Activated naive CD8-positive, alpha-beta T cell treated with anti-CD3 and anti-CD28 coated beads for 36 hours (primary cell): ENCODE measurements at places on chromosomes 12 and 14. TPM values are rescaled to one million over a fixed set of nuclear protein-coding genes. Genes with fewer than 3 reads are reported as not detected.

DNA sequence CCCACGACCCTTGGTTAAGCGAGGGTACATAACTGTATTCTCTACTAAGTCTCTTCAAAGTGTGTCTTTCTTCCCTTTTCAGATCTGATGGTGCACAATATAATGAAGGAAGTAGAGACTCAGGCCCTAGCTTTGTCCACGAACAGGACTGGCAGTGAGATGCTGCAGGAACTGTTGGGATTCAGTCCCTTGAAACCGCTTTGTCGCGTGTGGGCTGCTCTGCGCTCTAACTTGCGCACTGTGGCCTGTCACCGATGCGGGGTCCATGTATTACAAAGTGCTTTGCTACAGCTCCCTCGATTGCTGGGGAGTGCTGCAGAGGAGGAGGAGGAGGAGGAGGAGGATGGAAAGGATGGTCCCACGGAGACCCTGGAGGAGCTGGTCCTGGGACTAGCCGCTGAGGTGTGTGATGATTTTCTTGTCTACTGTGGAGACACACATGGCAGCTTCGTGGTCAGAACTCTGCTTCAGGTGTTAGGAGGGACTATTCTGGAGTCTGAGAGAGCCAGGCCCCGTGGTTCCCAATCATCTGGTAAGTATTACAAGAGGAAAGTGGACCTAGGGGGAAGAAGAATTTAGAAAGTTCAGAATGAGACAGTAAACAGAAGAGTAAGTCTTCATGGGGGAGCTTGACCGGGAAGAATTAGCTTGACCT lies 803 bp downstream of the NOP9 start:
- DNase-seq: no peak

GRCh38 chr12:75937486-75937885 lies 94.1 kb downstream of the PHLDA1 start:
- DNase-seq: no peak

DNA sequence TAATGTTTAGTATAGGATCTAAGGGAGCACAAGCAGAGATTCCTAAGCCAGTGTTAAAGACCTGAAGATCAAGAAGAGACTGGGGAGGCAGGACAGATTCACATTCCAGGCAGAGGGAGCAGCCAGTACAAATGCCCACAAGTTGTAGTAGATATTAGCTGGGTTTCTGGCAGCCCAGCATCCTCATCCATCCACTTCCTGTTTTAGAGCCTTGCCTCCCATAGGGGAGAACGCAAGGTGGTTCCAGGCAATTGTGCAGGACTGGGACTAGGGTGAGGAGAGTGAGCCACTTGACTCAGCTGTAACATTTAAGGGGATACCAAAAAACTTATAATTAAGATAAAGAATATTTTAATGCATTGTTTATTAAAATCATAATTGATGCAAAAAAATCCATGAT lies 71.3 kb upstream of the PSMA6 start:
- DNase-seq: no peak

DNA sequence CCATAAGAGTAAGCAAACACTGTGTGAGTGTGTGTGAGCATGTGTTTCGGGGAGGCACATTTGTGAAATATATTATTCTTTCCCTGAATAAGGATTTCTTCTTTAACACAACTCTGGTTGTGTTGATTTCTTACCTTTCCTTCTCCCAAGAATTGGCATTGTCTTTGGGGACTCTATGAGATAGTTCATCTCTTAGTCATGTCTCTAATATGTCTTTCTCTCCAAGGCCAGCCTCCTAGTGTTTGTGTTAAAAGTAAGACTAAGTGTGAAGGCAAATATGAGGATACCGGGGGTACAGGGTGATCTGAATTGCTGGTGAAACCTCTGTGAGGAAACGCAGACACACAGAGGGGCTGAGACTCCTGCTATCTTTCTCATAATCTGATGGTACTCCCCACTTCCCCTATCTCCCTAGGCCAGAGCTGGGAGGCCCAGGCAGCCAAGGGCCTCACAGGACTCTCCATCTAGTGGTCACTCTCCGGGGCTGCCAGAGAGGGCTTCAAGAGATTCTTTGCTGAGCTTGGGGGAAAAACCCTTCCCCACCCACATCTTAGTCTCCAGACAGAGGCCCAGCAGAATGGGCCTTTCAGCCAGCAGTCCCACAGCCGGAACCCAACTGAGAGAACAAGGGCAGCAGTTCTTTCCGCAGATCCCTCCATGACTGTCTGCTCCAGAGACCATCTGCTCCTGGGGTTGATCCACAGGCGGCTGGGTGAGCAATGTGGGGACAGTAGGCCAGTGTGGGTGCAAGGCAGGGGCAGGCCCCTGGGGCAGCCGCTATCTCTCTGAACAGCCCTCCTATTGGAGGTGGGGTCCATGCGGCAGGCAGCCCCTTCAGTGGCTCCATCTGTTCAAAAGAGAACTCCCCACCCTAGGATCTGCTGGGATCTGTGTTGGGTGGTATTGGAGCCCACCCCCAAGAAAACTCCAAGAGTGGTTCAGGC lies 5.8 kb upstream of the HOXC12 start:
- no peak for DNase-seq

DNA sequence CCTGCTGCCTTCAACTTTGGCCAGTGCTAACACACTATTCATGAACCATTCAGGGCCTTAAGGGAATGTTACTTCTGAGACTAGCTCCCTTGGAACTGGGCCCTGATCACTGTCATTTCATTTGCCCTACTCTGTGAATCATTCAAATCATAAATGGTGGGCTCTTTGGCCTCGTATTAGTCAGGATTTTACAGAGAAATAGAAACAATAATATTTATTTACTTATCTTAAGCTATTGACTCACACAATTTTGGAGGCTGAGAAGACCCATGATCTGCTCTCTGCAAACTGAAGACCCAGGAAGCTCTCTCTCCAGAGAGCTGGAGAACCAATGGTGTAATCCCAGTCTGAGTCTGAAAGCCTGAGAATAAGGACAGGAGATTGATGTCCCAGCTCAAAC lies 398.5 kb downstream of the LRIG3 start:
- no peak for DNase-seq

GRCh38 chr14:55370883-55371455 lies 40.7 kb downstream of the ATG14 start:
- no peak for DNase-seq

DNA sequence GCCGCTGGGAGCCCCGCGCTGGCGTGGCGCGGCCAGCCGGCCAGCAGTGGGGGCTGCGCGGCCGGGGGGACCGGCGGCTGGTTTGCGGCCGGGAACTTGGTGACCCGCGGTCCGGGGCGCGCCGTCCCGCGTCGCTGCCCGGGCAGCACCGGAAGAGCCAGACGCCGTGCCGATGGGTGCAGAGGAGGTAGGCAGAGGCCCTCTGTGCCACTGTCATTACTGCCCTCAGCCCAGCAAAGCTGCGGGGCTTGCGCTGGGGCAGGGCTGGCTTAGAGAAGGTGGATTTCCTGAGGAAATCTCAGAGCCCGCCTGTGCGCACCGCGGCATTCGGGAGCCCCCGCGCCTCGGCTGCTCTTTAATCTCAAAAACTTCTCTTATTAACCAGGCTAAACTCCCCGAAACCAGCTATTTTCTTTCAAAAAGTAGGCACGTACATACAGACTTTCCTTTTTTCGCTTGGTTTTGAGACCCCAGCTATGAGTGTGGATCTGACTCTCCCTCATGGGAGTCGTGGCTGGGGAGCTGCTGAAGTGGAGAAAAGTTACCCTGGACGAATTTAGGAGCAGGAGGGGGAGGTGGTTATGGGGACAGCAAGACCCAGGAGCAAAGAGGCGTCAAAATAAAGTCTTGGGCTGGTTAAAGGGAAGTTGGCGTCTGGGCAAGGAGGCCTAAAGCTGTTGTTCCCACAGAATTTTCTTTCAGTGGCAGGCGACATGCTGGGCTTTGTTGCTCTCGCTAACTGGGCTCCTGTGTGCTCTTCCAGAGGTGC lies 802 bp downstream of the SUSD6 start:
- DNase-seq: peak; percentile 59

DNA sequence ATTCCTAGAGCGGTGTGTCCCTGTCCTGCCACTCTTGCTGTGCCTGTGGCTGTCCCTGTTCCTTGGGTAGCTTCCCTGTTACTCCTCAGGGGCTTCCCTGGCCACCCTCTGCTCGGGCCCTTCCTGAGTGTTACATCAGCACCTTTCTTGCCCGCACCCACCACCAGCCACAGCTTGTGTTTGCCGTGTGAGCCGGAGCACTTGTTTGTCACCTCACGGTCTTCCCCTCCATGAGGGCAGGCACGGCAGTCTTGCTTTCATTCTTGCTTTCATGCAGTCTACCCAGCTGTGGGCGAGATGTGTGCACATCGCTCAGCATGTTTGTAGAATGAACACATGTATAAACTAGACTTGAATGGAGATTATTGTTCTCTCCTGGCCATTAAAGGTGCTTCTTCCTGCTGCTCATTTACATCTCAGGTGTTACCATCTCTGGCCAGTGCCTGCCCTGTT lies 42.0 kb downstream of the TRAF3 start:
- peak; percentile 46 for DNase-seq

GRCh38 chr12:15735837-15736615 lies 53.2 kb downstream of the EPS8 start:
- no peak for DNase-seq

- DNase-seq: no peak
These were observed 10.3 kb upstream of the ITPR2 start for GRCh38 chr12:26843311-26843710.

- no peak for DNase-seq
These were observed 75.0 kb upstream of the SLC24A4 start for GRCh38 chr14:92247947-92248346.

DNA sequence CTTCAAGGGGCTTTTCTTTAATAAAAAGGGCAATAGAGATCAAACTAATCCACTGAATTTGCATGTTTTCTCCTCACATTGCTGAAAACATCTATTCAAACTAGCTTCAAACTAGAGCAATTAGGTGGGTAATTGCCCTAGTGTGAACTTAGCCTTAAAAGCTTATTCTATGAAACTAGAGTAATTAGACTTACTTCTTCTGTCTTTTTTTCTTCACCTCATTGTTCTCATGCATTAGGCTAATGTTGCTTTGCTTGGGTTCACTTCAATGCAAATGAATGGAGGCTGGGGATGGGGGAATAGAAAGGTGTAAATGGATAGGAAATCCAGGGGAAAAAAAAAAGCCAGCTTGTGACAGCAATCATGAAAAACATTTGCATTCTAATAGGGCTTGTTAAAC lies 414.8 kb upstream of the LMO3 start:
- no peak for DNase-seq

- DNase-seq: peak; percentile 27
These were observed 22.7 kb downstream of the CLIP1 start for GRCh38 chr12:122399592-122400373.

GRCh38 chr14:74429221-74429691 lies 3.2 kb upstream of the SYNDIG1L start:
- no peak for DNase-seq

The LIN7A gene
- not detected for total RNA-seq

The HSP90B1 gene
- total RNA-seq: 565 TPM

The NUBPL gene
- total RNA-seq: 9.5 TPM

The OAS2 gene
- total RNA-seq: 122 TPM

The HOXC12 gene
- total RNA-seq: not detected

The OLR1 gene
- not detected for total RNA-seq
